Smooth muscle cell of the brain vasculature (primary cell): ENCODE measurements at places on chromosomes 1 and 21.

DNA sequence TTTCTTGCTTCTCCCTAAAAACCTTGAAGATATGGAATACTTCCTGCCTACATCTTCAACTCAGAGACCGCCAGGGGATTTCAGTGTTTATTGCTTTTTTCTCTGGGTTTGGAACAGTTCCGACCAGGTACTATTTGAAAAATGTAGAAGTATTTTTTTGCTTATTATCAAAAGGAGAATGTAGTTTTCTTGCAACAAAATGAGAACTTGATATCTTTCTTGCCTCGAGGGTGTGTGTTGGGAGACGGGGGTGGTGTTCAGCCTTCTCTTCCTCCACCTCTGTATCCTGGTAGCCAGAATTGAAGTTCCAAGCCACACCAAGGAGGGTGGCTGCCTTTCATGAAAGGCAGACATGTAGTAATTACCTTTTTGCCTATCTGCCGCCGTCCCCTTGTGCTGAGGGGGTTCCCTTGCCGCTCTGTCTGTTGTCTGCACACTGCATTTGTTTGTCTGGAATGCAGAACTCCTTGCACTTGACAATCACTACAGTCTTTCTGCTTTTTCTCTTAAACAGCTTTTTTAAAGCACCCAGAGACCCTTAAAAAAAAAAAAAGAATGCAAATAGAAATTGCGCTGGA lies 212.1 kb downstream of the PBX1 start:
- no peak for DNase-seq

- peak; percentile 43 for DNase-seq
Observed at GRCh38 chr21:37582590-37582989, 216.0 kb downstream of the DYRK1A start.

DNA sequence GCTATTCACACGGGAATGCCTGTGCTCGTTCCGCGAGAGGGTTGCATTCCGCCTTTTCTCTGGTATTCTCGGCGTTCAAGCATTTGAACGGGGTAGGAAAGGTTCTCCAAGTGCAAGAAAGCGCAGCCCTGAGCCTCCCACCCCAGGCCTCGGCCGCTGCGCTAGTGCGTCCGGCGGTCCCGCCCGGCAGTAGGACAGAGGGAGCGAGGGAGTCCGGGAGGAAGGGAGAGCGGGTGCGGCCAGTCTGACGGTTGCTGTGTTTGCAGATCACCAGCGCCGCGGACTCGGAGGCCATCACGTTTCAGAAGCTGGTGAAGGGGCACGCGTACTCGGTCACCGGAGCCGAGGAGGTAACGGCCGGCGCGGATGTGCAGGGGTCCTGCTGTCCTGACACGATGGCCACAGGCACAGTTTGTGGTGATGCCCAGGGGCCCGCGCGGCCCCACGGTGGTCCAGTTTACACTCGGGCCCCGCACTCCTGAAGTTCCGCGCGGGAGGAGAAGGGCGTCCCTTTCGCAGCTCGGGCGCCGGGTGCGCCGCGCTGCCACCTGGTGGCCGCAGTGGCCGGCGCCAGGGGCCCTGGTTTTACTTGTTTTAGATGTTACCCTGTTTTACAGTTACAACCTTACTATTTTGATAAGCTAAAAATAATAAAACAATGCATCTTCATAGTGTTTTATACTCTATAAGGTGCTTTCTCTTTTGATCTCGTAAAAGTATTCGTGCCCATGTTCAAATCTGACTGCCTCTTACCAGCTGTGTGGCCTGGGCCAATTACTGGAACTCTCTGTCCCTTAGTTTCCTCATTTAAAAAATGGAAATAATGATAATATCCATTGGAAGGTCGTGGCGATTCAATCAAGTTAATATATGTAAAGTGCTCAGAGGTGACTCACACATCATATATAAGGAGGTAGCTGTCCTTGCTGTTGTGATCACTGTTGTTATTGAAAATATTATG lies 36.7 kb downstream of the CAPN2 start:
- DNase-seq, result no peak

- DNase-seq, result no peak
Observed at GRCh38 chr1:179153217-179153616, 71.3 kb downstream of the TOR3A start.

- no peak for DNase-seq
Observed at GRCh38 chr1:101086783-101087182, 61.2 kb upstream of the DPH5 start.

GRCh38 chr1:10781137-10781536 lies 15.3 kb downstream of the CASZ1 start:
- no peak for DNase-seq

- no peak for DNase-seq
Observed at GRCh38 chr21:37659874-37660273, 256.4 kb downstream of the KCNJ6 start.

GRCh38 chr1:187943606-187944403 lies 1115.1 kb downstream of the PLA2G4A start:
- no peak for DNase-seq

DNA sequence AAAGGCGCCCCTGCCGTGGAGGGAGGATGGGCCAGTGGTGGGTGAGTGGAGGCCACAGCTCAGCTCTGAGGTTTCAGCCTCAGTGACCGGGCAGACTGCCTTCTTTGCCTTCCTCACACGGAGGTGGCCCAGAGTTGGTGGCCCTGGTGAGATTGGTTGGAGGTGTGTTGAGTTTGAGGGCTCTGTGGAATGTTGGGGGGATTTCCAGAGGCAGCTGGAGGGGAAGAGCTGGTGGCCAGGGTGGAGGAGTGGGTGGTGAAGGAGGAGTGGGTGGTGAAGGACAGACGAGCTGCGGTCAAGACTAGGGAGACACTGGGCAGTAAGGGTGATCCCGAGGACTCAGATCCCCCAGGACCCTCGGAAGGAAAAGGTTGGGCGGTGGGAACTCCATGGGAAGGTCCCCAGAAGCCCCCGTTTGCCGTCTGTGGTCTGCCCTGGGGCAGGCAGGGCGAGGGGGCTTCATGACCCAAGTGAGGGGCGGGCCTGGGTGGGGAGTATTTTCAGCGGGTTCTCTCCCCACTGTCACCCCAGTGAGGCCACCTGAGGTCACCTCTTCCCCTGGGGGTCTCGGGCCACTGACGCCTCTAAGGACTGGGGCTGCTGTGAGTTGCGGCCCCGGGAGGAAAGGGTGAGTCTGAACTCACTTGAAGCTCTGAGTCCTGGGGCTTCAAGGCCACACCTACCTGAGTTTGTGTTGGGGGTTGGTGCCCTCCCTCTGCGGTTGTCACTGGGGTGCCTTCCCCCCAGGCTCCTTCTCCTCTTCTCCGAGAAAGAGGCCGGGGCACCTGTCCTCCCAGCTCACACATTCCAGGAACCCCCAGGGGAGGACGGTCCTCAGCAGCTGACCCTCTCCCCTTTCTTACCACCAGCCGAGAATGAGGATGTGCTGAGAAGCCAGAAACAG lies 22.7 kb upstream of the PIK3CD start:
- DNase-seq, result no peak

DNA sequence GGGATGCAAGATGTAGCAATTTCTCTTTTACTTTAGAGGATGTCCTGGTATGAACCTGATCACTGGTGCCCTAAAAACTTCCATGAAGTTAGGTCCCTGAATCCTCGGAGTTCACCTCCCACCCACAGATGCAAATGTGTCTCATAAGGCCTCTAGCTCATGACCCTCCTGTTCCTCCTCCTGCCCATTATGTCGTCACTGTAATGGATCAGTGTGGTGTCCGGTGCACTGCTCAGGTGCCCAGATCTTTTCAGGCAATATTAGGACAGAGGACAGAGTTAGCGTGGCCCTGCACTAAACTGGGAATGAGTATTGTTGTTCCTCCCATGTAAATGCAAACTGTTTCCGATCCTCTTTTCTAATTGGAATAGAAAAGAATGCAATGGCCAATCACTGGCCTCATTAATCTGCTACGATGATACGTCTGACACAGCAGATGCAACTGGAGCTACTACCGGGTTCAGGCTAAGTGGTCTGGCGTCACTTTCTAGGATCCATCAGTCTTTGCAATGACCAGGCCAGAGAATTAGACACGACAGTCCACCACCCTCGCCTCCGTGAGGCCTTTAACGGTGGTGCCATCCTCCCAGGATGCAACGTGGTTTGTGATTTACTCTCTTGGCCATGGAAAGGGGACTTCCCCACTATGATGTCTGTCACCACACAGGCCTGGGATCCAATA lies 3.4 kb upstream of the COL6A2 start:
- no peak for DNase-seq

DNA sequence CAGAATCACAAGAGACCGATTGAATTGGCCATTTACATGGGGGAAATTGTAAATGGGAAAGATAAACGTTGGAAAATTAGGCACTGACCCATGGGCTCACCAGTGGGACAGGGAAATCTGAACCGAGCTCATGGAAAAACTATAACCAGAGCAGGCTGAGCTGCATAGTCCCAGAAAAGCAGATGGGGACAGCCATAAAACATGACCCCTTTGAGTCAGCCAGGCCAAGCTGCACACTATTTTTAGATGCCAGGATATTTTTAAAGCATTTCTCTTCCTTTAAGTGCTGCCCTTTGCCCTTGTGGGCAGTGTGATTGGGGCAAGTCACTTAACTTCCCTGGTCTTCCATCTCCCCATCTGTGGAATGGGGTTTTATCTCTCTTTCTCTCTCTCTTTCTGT lies 184.1 kb downstream of the FOXD2 start:
- no peak for DNase-seq

- no peak for DNase-seq
Observed at GRCh38 chr1:113036639-113037321, 36.2 kb upstream of the LRIG2 start.

DNA sequence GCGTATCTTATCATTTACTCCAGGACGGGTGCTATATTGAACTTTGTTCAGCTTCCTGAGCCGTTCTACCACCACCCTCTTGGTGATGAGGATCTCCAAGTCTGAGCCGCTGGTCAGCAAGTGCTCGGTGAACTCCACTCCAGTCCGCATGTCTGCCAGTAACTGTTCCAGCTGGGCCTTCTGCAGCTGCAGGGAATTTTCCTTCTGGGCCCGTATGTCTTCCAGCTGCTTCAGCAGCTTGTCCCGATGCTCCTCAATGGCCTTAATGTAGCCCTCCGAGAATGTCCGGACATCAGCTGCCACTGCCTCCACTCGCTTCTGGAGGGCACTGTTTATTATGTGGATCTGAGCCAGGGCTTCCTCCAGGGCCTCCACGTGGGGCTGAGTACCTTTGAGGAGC lies 3.4 kb downstream of the TRIM45 start:
- no peak for DNase-seq

- DNase-seq, result no peak
Observed at GRCh38 chr1:183845681-183846080, 40.8 kb downstream of the RGL1 start.

DNA sequence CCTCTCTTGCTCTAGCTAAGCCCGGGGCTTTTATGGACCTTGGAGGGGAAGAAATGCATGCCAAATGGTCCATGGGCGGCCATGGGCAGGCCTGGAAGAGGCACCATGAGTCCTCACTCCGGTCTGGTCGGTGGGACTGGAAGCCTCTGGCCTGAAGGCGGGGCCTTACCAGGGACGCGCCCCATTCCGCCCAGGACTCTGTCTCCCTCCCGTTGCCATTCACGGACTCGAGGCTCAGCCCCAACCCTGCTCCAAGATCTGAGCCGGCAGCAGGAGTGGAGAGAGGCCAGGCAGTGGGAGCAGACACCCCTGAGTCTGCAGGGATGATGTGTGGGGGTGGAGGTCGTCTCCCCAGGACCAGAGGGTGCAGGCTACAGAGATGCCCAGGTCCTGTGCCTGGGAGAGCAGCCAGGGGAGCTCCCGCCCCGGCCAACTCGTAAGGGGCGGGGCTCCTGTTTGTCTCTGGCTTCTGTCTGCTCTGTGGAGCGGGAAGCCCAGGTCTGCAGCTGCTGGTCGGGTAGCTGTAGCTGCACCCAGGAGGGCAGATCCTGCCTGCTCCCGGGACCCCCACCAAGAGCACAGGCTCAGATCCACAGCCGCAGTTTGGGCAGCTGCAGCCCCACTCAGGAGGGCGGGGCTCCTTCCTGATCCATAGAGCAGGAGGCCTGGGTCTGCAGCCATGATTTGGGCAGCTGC lies 8.3 kb upstream of the KANK4 start:
- DNase-seq, result no peak

GRCh38 chr1:50493710-50494109 lies 70.5 kb upstream of the DMRTA2 start:
- no peak for DNase-seq

GRCh38 chr1:9303916-9304315 lies 11.2 kb downstream of the SPSB1 start:
- DNase-seq, result no peak

- no peak for DNase-seq
Observed at GRCh38 chr1:66380452-66381212, 153.3 kb upstream of the SGIP1 start.

GRCh38 chr1:204591473-204592090 lies 75.4 kb downstream of the MDM4 start:
- no peak for DNase-seq

- no peak for DNase-seq
Observed at GRCh38 chr1:94240822-94241221, 3.4 kb upstream of the ARHGAP29 start.

- no peak for DNase-seq
Observed at GRCh38 chr21:42080788-42081083, 9.6 kb downstream of the UMODL1 start.

GRCh38 chr1:67711855-67712212 lies 26.8 kb downstream of the GADD45A start:
- no peak for DNase-seq

DNA sequence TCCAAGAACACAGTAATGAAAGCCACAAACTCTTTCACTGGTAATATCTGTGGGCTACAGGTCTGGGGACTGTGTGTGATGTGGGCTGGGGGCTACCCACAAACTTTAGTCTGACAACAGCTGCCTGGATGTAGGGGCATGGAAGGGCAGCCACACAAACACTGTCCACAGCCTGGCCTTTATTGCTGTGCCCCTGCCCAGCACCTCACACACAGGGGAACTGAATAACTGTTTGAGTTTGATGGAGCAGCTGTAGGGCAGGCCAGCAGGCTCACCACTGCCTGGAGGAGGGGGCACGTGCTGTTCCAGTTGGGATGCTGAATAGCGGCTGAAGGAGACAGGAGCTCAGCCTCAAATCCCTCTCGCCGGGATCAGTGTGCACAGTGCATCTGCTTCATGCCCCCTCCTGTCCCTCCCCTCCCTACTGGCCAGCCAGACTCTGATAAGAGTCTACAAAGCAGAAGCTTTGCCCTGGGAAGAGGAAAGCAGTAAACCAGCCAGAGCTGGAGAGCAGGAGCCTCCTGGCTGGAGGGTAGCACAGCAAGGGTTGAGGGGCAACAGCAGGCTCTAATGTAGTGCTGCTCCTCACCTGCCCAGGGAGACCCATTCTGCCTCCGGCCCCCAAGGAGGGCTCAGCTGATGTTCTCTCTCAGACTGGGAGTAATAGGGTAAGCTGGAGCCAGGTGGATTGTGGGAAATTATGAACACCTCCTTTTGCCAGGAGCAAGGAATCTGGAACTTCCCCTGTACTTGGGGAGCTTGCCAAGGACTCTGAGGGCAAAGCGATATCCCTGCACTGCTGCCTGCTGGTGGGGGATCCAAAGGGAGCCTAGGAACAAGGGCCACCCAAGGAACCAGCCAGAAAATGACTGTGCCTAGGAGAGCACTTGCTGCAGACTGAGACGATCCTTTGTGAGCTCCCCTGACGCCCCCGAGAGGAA lies 70.2 kb upstream of the GOLT1A start:
- DNase-seq, result no peak

GRCh38 chr1:4745560-4745959 lies 91.2 kb downstream of the AJAP1 start:
- DNase-seq, result no peak
